Mesendoderm (in vitro differentiated cells): ENCODE measurements at places on chromosomes 11 and 22.

DNA sequence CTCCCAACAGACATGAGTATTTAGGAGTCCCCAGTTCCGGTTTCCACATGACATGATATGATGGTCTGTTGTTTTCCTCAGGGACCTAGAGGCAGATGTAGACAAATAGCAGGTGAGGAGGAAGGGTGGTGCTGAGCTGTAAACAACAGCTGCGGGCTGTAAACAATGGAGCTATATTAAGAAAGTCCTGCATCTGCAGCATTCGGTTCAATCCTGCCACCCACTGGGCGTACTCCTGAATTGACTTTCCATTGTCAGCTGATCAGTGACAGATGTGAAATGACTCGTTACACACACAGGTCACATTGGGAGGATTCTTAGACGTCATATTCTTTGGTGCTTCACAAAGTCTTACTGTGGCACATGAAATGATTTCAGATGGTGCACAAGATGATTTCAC lies 26.8 kb upstream of the RAG1 start:
- DNase-seq = peak; percentile 70

GRCh38 chr22:32903507-32903906 lies 102.0 kb downstream of the TIMP3 start:
- DNase-seq = no peak

GRCh38 chr11:105878510-105878909 lies 143.5 kb downstream of the MSANTD4 start:
- no peak for DNase-seq

- DNase-seq = no peak
Measured at GRCh38 chr11:110447897-110448745, 18.4 kb downstream of the FDX1 start.

DNA sequence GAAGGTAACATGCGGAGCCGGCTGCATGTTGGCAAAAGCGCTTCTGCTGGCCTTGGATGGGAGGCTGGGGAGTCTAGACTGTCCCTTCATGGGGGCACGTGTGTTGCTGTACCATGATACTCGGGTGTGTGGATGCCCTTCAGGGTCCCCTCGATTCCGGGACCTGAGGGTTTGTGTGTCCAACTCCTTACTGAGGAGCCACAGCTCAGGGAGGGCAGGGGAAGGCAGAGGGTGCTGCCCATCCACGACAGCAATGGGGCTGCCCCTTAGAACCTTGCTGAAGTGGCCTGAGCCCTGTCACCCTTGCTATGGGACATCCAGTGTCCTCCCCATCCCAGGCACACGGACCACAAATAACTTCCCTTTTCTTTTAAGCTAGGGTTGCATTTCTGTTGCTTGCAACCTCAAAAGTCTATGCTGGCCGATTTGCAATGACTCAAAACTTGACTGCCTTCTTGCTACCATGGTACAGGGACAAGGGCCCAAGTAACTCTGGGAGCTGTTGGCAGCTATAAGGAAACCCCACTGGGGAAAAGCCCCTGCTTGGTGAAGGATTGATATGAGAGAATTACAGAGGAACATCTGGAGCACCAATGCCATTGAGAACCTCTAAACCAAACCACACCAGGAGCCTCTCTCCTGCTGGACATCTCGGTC lies 43.8 kb downstream of the RTL6 start:
- DNase-seq = no peak

- DNase-seq = peak; percentile 79
Measured at GRCh38 chr11:832529-833113, at the start of gene CD151. CD151 (plus strand) TSS chr11:832952; CDS start chr11:836070, 3,118 bp downstream.

- DNase-seq = no peak
Measured at GRCh38 chr11:17540807-17541206, 3.4 kb downstream of the USH1C start.

- DNase-seq = no peak
Measured at GRCh38 chr11:456533-456932, 6.5 kb downstream of the PTDSS2 start.

DNA sequence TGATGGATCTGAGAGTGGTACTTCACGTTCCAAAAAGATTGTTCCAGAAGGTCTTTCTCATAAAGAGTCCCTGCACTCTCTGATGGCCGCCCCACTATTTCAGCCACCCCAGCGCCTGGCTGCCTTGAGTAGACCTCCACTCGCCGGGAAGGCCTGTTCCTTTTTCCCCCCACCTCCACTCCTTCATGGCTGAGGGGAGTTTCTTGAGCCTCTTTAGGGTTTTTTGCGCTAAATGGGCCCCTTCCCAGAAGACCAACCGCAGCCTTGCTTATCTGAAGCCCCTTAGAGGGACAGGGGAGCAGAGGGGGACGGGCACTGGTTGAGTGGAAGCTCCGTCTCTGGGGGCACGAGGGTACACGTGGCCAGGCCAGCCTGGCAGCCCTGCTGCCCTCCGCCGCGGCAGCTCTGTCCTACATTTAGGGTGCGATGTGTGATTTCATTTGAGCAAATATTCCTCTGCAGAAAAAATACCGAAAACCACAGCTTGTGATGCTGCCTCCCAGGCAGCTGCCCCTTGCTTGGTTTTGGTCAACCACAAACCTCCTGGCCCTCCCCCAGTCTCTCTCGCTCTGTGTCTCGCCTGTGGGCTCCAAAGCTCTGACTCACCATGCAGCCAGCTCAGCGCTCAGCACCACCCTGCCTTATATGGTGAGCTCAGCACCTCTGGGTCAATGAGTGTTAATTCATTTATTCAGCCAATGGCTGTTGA lies 88.7 kb downstream of the TP53I11 start:
- peak; percentile 99 for DNase-seq

DNA sequence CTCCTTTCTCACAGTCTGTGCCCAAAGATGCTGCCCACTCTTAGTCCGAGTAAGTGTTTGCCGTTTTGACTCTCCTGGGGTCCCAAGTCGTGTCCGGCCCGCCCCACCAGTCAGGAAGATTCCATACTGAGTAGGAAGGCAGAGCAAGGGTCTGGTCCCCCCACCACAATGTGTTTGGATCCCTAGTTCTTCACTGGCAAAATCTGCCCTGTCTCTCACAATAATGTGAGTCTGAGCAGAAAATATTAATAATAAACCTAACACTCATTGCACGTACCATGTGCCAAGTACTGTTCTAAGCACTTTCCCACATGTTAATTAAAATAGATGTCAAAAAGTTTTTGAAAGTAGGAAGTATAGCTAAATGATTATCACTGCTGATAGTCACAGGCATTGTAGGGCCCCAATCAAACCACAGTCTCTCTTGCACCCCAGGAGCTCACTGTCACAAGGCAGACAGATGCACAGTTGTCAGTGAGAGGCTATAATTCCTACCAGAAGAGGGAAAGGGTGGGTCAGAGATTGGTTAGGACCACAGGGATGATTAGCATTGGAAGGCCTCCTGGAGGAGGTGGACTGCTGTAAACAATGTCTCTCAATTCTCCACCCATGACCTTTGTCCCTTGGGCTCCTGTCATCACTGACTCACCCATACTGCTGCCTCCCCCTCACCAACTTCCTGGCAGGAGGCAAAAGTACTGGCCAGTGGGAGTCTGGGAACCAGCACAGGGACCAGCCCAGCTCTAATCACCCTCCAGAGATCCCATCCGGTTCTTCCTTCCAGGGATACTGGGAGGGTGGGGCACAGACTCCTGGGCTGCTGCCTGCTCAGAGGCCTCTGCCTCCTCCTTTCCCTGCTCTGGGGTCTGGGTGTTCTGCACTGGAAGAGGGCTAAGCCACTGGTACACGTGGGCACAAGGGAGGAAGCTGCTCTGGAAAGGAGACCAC lies 1.0 kb upstream of the POLD4 start:
- peak; percentile 82 for DNase-seq

- DNase-seq = no peak
Measured at GRCh38 chr22:50697667-50698506, 25.3 kb downstream of the SHANK3 start.

- no peak for DNase-seq
Measured at GRCh38 chr22:48706934-48707762, 1120.5 kb downstream of the BRD1 start.

- peak; percentile 17 for DNase-seq
Measured at GRCh38 chr11:5689551-5689983, at the start of gene TRIM22. TRIM22 (plus strand) TSS chr11:5689790; CDS start chr11:5696233, 6,443 bp downstream.

GRCh38 chr11:114612686-114613085 lies 17.1 kb upstream of the NXPE4 start:
- no peak for DNase-seq

GRCh38 chr11:43687120-43687791 lies 6.7 kb downstream of the HSD17B12 start:
- DNase-seq = peak; percentile 76

- DNase-seq = peak; percentile 85
Measured at GRCh38 chr11:69008737-69009440, 4.2 kb downstream of the MRGPRF start.

- DNase-seq = no peak
Measured at GRCh38 chr11:13949876-13950275, 12.6 kb upstream of the SPON1 start.

DNA sequence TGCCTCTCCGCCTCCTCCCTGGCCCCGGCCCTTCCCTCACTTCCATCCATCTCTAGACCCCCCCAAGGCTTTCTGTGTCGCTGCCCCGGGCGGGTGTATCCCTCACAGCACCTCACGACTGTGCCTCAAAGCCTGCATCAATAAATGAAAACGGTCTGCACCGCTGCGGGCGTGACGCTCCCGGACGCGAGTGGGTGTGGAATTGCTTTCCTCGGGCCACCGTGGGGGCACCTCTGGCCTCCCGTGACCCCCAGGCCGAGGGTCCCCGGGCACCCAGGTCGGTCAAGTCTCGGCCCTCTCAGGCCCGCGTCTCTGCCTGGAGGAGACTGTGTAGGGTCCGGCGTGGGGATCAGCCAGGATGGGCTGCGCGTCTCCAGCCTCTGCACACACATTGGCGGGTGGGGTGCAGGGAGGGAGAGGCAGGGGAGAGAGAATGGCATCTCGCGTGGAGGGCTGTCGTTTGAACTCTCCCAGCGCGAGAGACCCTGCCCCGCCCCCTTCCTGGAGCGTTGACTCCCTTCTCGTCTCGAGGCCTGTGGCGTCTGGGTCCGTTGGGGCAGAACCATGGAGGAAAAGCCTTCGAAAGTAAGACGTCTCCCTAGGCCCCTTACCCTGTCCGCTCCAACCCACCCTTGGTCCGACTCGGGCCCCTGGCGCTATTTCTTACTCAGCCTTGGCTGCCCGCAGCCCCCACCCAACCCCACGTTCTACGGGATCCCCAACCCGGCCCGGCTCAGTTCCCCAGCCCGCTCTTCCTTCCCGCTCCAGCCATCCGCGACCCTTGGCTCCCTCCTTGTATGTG lies at the start of gene CATSPERZ:
Gene CATSPERZ (plus strand): TSS at position 512 of the 802 bp plus-strand sequence. CDS start 53 bp downstream, at position 565.
- DNase-seq = no peak

DNA sequence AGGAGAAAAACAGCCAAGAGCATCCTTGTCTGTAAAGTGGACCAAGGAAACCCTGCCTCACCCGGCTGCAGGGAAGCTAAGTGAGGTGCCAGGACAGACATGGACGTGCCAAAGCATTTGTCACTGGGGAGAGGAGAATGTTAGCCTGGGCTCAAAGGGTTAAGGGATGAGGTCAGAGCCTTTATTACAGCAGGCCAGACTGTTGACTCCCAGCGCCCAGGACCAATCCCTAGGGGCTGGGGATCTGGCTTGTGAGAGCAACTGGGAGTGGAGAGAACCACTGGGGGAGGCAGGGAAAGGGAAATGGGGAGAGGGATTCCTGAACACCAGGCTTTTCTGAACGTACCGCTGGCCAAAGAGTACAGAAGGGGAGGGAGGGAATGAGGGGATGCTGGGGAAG lies 2.6 kb downstream of the CHRM1 start:
- peak; percentile 78 for DNase-seq

- peak; percentile 96 for DNase-seq
Measured at GRCh38 chr22:17171153-17172028, 12.3 kb upstream of the HDHD5 start.

DNA sequence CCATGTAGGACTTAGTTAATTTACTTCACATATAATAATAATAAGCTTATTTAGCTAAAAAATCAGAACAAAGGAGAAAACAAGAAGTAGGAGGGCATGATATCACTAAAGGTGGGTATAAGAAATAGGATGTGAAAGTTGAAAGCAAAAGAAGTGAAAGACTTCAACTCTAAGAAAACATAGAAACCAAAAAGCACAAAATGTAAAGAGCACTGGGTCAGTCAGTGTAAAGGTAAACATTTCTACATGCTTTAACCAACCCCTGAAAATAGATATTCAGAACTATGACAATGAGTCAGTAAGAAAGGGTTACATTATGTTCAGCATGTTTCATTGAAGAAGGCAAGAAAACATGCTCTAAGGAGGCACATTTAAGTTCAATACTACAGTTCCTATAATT lies 298.8 kb downstream of the SWAP70 start:
- DNase-seq = no peak

DNA sequence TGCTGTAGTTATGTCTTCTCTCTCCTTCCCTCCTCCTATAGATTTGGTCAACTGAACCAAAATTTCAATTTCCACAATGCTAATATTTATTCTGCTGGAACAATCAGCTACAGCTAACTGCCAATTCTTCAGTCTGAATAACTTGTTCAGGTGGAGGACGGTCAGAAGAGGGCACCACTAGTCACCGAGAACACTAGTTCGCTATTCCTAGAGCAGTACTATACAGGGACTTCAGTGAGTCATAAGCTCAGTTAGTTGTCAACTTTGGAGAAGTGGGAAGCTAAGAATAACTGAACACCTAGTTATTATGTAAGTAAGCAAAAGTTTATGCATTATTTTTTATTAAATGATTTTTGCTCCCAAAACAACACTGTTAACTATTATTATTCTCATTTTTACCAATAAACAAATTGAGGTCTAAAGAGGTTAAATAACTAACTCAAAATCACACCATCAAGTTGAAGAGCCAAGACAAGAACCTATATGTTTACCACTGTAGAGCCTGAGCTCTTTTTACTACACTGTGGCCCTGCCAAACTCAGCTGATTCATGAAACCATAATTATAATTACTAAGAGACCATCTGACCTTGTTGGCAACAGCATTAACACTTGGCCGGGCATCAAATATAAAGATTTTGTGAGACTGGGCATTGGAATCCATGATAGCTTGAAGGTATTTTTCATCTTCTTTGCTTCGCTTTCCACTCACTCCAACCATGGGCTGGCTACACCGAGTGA lies 59.0 kb downstream of the CEP57 start:
- peak; percentile 65 for DNase-seq

DNA sequence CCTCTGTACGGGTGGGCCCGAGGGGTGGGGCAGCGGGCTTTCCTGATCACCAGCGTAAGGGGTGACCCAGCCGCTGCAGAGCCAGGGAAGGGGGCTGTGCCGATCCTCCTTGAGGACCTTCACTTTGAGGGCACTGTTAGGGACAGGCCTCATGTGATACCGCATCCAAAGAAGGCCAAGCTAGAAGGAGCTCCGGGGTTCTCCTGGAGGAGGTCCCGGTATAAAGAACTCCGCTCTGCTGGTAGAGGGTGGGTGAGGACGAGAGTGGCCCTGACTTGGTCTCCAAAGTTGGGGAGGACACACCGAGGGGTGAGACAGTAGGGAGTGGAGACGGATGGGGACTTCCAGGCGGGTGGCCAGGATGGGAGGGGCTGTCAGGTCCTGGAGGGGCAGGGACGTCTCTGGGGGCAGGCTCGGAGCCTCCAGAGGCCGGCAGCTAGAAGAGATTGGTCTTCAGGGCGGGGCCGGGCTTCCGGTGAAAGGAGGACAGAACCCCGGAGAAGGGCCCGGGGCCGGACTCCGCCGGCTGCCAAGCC lies 4.6 kb downstream of the PHOX2A start:
- peak; percentile 78 for DNase-seq
